ENCODE measurements at places on chromosomes 16 and 17.

GRCh38 chr17:37146086-37147064, 197.6 kb downstream of the AATF start:
- DNase-seq, result no peak

GRCh38 chr16:1982013-1982433, 754 bp upstream of the NOXO1 start:
- DNase-seq, result no peak

DNA sequence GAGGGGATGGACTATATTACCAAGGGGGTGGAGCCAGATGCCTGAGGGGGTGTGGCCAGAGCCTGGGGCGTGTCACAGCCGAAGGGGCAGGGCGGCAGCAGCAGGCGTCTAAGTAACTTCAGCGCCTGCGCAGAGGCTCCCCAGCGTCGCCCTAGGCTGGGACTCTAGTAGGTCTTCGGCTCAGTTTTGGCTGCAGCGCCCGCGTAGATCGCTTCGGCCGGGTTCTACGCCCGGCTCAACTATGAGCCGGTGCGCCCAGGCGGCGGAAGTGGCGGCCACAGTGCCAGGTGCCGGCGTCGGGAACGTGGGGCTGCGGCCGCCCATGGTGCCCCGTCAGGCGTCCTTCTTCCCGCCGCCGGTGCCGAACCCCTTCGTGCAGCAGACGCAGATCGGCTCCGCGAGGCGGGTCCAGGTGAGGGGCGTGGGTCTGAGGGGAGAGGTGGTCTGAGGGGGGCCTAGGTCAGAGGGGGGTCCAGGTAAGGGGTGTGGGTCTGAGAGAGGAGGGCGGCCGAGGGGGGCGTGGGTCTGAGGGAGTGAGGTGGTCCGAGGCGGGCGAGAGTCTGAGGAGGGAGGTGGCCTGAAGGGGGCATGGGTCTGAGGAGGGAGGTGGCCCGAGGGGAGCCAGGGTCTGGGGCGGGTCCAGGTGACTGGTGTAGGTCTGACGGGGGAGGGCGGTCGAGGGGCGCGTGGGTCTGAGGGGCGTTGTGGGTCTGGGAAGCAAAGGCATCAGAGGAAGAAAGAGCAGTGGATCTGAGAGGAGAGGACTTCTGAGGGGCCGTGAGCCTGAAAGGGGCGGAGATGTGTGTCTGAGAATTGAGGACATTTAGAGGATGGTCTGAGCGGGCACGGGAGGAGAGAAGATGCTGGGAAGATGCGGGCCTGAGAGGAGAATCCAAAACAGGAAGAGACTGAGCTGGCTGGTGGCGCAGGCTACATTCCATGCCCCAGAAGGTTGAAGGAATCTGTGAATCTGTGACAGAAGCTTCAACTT, at the start of gene LPCAT2:
Gene LPCAT2 (plus strand): TSS at position 132 of the 991 bp plus-strand sequence. CDS start 110 bp downstream, at position 242.
- DNase-seq, result no peak

GRCh38 chr16:11333702-11334101, 11.6 kb upstream of the RMI2 start:
- no peak for DNase-seq

DNA sequence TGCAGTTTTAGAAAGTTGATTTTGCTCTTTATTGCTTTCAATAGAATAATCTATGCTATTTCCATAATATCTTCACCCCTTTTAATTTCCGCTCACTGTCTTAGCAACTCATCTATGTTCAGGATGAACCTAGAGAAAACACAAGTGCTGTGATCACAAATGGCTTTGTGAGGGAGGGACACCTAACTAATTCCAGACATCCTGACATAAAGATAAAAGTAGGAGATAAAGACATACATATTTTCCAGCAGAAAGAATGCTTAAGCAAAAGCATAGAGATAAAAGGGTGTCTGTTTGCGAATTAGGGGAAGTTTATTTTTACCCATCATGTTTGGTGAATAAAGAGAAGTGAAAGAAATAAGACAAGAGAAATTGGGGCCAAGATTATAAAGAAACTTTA, 254.2 kb downstream of the KCNJ2 start:
- DNase-seq, result no peak

GRCh38 chr17:32936894-32937500, 9.0 kb downstream of the TMEM98 start:
- peak; percentile 84 for DNase-seq

DNA sequence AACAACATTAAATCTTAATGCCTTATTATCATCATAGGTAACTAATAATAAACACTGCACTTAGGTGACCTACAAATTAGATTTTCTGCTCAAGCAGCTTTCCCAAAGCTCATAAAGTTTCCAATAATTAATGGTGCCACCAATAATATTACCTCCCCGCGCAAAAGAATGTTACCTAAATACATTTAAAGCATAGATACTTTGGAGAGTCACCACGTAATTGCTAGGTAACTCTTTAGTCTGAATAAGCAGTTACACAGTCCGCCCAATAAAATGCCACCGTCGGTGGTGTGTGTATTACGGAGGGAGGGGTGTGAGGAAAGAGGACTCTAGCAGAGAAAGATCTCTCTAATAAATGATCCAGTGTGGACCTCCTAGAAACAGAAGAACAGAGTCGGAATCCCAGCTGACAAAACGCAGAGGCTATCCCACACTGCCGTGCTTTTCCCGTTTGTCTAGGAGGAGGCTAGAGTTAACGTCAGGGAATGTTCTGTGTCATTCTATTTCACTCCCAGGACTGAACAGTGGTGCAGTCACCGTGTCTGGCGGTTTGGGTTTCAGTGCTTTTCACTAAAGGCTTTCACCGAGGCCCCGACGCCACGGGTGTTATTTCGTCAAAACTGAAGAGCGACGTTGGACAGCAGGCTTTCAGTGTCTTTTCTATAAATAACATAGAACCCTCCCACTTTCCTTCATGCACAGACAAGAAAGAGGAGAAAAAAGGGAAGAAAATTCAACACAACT, 630 bp downstream of the RNFT1 start:
- DNase-seq, result no peak
